ENCODE measurements at places on chromosomes 4 and X.

- no peak for DNase-seq
Observed at GRCh38 chr4:87864321-87864720, 31.6 kb downstream of the MEPE start.

- DNase-seq = no peak
Observed at GRCh38 chr4:119638359-119638758, 9.8 kb upstream of the PDE5A start.

- DNase-seq = no peak
Observed at GRCh38 chr4:187883836-187884475, 111.6 kb upstream of the ZFP42 start.

DNA sequence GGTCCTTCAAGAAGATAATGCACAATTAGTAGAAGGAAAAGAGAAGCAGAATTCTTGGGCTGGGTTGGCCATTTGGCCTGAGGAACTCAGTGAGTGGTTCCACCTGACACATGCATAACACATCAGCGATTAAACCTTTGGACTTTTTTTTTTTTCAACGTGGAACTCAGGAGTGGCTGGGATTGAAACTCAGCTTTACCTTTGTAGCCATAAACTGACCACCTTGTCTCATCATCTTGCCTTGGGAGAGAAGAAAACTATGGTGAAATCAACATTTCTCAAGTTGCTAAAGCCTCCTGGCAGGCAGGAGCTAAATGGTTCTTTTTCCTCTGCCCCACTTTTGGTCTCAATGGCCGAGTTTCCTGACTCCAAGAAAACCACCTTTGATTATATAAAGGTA is 16.3 kb downstream of the PTTG2 start:
- DNase-seq = no peak

DNA sequence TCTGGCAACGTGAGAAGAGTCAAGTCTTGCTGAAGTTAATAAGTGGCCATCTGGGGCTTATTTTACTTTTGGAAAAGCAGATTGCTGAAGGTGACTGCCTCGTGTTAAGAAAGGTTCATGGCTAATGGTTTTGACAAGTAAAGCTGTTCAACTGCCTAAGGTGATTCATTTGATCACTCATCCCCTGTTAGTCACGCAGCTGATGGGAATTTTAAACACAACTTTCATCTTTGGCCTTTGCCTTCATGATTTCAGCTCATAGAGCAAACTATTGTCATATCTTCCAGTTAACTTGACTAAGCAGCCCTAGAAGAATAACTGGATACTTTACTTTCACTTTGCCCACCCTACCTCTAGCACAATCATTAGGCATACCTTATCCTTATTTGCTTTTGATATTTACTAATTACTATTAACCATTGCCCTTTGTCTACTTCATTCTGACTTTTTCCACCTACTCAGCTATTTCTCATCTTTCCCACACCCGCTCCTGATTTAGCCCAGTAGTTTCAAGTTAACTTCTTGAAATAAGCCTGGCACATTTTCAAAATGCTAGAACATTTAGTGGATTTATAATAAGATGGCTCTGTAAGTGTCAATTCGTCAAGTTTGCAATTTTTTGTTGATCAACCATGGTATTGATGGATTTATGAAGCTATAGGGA is 170.6 kb upstream of the S100G start:
- no peak for DNase-seq

- DNase-seq = no peak
Observed at GRCh38 chrX:120457766-120458180, 11.3 kb downstream of the LAMP2 start.

DNA sequence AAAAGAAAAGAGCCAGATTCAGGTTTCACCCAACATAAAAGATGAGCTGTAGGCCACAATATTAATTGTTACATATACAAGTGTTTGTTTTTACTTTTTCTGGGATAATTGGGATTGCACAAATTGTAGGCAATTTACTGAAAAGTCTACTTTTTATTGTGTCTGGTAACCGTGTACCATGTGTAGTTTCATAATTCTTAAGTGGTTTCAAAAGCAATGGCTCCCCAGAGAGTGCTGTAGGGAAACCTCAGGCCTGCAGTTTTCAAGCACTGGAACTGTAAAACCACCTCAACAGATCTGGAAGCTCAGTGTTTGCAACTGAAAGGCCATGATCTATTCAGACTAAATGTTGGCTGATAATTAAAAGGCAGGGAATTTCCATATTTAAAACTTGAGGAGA is 53.9 kb upstream of the MMAA start:
- DNase-seq = no peak

- DNase-seq = no peak
Observed at GRCh38 chr4:17309567-17310268, 202.2 kb downstream of the QDPR start.

- no peak for DNase-seq
Observed at GRCh38 chr4:56298236-56298635, 89.1 kb downstream of the AASDH start.

- no peak for DNase-seq
Observed at GRCh38 chrX:37825215-37825842, 22.0 kb downstream of the DYNLT3 start.

GRCh38 chr4:139988863-139989765 is 164.9 kb downstream of the MAML3 start:
- DNase-seq = peak; percentile 77

- no peak for DNase-seq
Observed at GRCh38 chrX:13793897-13794296, 23.0 kb downstream of the GPM6B start.

DNA sequence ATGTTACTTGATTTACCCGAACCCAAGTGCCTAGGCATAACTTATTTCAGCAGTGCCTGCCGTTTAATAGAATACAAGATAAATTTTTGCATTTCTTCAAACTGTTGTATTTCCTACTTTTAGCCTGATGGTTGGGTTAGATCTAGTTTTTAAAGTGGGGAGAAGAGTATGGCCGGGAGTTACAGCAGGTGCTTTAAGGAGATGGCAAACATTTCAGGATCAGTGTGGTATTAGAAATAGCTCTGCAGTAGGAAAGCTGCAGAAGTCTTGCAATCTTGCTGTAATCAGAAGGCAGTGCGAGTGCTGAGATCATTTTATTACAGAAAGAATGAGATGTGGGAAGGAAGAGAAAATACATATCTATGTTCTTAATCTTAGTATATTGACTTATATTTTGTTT is 977.8 kb upstream of the TENM3 start:
- DNase-seq = no peak

DNA sequence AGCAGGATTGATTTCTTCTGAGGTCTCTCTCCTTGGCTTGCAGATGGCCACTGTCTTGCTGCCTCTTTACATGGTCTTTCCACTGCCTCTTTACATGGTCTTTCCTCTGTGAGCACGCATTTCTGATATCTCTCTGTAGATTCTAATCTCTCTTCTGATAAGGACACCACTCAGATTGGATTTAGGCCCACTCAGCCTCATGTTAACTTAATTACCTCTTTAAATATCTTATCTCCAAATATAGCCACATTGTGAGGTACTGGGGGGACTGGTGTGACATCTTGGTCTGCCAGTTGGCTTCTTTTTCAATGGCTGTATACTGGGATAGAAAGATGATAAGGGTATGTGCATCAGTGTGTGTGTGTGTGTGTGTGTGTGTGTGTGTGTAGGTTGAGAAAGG is 153.7 kb downstream of the AWAT2 start:
- no peak for DNase-seq

- no peak for DNase-seq
Observed at GRCh38 chrX:143500751-143501150, 16.5 kb downstream of the SPANXN3 start.

- DNase-seq = no peak
Observed at GRCh38 chrX:9532349-9532748, 67.5 kb downstream of the TBL1X start.

GRCh38 chrX:150841456-150842197 is 56.8 kb downstream of the CD99L2 start:
- no peak for DNase-seq

DNA sequence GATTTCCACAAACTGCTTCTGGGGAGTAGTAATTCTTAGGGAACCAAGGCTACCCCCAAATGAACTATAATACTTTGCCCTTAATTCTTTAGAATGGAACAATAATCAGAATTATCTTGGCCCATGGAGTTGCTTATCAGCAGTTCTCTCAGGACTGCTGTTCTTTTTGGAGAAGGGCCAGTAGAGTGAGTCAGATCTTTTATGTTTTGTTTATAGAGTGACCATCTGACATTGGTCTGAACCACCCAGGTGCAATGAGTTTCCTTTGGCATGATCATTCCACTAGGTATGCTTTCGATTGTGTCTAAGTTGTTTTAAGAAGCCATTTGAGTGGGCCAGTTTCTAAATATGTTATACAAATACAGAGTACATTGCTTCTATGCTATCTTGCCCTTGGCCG is 31.8 kb downstream of the PRRG1 start:
- DNase-seq = peak; percentile 44

GRCh38 chr4:183229397-183229796 is 90.7 kb downstream of the CLDN22 start:
- DNase-seq = no peak

DNA sequence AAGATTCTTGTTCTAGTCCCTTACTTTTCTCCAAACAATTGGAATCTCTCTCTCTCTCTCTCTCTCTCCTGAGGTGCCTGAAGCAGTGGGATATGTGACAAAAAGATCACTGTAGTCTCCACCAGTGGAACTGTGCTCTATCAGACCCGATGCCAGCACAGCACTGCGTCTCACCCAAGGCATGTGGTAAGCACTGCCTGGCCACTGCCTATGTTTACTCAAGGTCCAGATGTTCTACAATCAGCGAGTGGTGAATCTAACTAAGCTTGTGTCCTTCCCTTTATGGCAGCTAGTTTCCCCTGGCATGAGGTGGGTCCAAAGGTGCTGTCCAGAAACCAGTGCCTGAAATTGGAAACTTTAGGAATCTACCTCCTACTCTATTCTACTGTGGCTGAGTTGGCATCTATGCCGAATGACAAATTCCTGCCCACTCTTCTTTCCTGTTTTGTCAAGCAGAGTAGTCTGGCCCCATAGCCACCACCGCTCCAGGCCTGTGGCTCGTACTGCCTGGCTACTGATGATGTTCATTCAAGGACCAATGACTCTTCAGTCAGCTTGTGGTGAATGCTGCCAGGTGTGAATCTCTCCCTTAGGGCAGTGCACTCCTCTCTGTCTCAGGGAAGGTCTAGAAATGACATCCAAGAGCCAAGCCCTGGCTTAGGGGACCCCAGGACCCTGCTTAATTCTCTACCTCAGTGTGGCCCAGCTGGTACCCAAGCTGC is 416.5 kb downstream of the TEX13C start:
- no peak for DNase-seq

GRCh38 chr4:114108869-114109268 is 129.4 kb upstream of the ARSJ start:
- peak; percentile 17 for DNase-seq

DNA sequence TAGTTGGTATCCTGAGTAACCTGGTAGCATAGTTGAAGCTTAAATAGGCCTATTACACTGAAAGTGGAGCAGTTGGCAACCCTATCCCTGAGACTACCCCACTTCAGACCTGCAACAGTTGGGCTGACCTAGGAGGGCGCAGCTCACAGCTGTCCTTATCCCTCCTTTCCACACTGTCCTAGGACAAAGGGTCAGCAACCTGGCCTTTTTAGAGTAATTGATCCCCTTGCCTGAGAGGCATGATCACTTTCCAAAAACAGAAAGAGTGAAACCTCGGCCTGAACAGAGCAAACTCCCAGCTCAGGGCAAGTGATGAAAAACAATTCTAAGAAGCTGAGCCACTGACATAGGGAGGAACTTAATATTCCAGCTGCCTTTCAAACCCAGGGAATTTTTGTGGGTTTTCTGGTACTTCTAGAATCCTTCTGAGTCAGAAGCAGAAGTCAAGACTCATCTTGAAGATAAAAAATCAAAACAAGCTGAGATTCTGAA is 94.9 kb upstream of the MYOZ2 start:
- DNase-seq = no peak

- DNase-seq = no peak
Observed at GRCh38 chr4:4456816-4457578, 70.1 kb downstream of the NSG1 start.

GRCh38 chr4:8029689-8030088 is 90.0 kb upstream of the AFAP1 start:
- DNase-seq = no peak

GRCh38 chrX:11439846-11440245 is 146.6 kb downstream of the AMELX start:
- DNase-seq = no peak

- DNase-seq = no peak
Observed at GRCh38 chr4:173503330-173504180, 26.5 kb downstream of the HAND2 start.

DNA sequence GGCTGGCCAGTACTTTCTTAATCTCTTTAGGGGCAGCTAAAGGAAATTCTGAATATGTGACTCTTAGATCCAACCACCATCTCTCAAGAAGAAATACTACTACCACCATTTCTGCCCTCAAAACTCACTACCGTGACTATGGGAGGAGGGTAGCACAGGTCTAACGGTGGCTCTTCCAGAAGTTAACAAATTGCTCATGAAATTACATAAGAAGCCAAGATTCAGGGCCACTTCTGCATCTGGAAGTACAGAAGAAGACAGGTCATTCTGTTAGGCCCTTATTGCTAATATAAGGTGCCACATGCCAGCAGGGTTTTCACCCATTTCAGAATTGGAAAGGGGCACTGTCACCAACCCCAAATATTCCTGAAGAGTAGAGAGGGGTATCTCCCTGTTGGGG is 19.6 kb upstream of the NKRF start:
- DNase-seq = no peak

GRCh38 chr4:40575846-40576245 is 53.8 kb downstream of the RBM47 start:
- DNase-seq = no peak

- no peak for DNase-seq
Observed at GRCh38 chr4:94256828-94257227, 49.2 kb downstream of the SMARCAD1 start.

DNA sequence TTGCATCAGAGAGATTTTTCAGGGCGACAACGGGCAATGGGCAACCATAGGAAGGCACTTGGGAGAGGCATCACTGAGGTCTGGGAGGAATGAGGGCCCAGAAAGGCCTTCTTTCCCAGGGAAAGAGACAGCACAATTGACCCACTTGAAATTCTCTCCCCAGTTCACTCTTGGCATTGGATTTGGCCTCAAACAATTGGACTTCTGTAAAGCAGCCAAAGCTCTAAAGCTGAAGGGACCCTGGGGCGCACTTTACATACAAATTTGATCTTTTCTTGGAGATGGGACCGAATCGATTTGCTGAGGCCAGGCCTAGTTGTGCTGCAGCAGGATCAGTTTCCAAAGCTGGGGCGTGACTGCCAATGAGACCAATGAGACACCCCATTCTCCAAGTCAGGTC is 3.2 kb downstream of the ARHGAP36 start:
- DNase-seq = no peak

GRCh38 chrX:39513836-39514235 is 583.9 kb downstream of the BCOR start:
- no peak for DNase-seq

DNA sequence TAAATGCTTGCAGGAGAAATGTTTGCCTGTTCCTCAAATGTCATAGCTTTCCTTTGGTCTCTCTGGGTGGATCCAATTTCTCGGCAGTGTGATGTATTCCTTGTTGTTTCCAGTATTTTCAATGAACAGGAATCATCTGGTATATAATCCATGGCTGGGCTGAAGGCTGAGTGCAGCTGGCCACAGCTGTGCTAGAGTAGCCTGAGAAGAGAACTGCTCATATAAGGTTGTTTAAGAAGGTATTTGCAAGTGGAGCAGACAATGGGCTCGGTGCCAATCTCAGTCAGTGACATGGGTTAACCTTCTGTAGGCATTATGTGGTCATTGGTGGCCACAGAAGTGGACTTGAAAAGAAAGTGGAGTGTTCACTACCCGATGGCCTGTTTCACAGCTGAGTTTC is 390.3 kb downstream of the SPRY1 start:
- peak; percentile 31 for DNase-seq

- DNase-seq = no peak
Observed at GRCh38 chr4:57270346-57270745, 160.2 kb upstream of the IGFBP7 start.

- no peak for DNase-seq
Observed at GRCh38 chrX:39536211-39536610, 561.5 kb downstream of the BCOR start.
